ENCODE measurements at places on chromosomes 16 and 17. TPM values are rescaled to one million over a fixed set of nuclear protein-coding genes. Genes with fewer than 3 reads are reported as not detected.

FBXL16 gene
- total RNA-seq = not detected

HBA1 gene
- total RNA-seq = not detected

GRCh38 chr17:63550817-63551639, 751 bp downstream of the DCAF7 start:
- peak; percentile 53 for DNase-seq
- H3K36me3 ChIP-seq = peaks cover 5% of the 10 kb centered on the region
- H3K27me3 ChIP-seq = no peaks in the 10 kb centered on the region
- peaks cover 19% of the 10 kb centered on the region for H3K4me1 ChIP-seq

GRCh38 chr17:50328363-50329325, 17.3 kb upstream of the XYLT2 start:
- DNase-seq = no peak
- no peak overlapping the region for H3K27ac ChIP-seq
- no peak overlapping the region for H3K4me3 ChIP-seq
- H3K27me3 ChIP-seq = no peaks in the 10 kb centered on the region

DNA sequence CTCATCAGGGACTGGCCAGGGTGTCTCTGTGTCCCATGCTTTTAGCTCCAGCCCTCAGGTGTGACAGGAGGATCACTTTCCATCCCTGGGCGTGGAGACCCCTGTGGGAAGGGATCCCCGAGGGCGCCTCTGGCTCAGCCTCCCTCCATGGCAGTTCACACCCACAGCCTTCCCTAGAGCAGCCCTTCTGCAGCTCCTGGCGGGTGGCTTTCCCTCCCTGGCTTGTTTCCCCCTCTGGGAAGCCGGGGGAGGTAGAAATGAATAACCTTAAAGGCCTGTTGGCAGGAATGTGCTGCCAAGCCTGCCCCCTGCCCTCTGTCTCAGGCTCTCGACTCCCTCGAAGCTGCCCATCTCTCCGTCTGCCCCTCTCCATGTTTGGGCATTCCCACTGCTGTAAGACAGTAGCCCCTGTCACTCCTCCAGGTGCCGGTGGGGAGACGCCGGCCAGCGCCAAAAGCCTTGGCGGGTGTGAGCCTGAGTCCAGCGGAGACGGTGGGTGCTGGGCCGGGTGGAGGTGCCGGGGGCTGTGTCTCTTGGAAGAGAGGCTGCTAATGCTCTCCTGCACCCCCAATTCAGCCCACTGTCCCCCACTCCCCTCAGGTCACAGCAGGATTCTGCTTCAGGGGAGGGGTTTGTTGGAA, 2.1 kb upstream of the ATP2A1 start:
- H3K36me3 ChIP-seq = peaks cover 23% of the 10 kb centered on the region
- H3K27me3 ChIP-seq = no peaks in the 10 kb centered on the region
- no peak overlapping the region for H3K4me3 ChIP-seq

DNA sequence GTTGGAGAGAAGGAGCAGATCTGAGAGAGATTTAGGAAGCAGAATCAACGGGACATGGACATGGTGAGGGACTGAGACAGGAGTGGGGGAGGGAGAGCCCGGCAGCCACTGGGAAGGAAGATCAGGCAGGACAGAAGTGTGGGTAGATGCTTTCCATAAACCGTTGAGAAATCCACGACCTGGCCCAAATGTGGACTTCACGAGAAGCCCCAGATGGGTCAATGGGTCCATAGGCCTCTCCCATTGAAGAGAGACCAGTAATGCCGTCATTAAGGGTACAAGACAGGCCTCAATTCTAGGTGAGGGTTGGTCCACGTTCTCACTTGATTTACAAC, 530 bp upstream of the CCL22 start:
- H3K4me1 ChIP-seq = no peaks in the 10 kb centered on the region
- peaks cover 9% of the 10 kb centered on the region for H3K27me3 ChIP-seq
- H3K27ac ChIP-seq = no peak overlapping the region

PERCC1 gene
- not detected for total RNA-seq

DNA sequence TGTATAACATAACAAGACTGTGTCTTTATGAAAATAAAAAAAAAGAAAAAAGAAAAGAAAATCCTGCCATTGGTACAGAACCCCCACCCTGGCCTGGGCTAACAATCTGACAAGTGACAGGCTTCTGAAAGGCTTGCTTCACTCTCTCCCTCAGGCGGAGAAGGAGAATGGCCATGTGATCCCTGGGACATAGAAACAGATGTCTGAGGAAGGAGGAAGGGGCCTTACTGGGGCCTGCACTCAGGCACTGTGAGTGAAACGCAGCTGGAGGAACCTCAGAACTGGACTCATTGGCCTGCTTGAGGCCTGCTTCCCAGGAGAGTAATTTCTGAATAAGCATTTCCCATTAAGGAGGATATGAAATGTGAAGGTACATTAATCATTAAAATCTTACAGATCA, 17.5 kb downstream of the MAP3K14 start:
- peaks cover 9% of the 10 kb centered on the region for H3K36me3 ChIP-seq
- peaks cover 44% of the 10 kb centered on the region for H3K4me1 ChIP-seq
- no peak overlapping the region for H3K4me3 ChIP-seq
- no peaks in the 10 kb centered on the region for H3K27me3 ChIP-seq

- no peak overlapping the region for H3K4me3 ChIP-seq
- no peaks in the 10 kb centered on the region for H3K36me3 ChIP-seq
- DNase-seq = no peak
- peaks cover 4% of the 10 kb centered on the region for H3K4me1 ChIP-seq
- no peak overlapping the region for H3K27ac ChIP-seq
Measured at GRCh38 chr16:54645345-54645744, 285.3 kb upstream of the IRX5 start.

CRYBA1 gene
- total RNA-seq = not detected

DNA sequence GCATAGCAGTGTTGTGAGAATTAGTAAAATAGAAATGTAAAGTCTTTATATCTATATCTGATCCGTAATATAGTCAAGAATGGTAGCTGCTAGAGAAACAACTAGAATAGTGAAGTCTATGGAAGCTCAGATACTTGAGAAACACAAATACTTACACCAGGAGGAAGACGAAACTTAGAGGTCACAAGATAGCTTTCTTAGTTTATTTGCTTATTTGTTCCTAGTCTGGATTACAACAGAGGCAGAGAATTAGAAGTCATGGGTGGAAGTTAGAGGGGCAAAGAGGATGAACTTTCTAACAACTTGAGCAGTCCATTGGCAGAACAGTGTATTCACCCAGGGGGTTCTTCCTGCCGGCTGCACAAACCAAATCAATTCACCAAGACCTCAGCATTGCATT, 13.9 kb downstream of the GNGT2 start:
- H3K27ac ChIP-seq = no peak overlapping the region
- H3K36me3 ChIP-seq = no peaks in the 10 kb centered on the region
- no peaks in the 10 kb centered on the region for H3K27me3 ChIP-seq
- H3K4me3 ChIP-seq = no peak overlapping the region
- no peak for DNase-seq
- peaks cover 18% of the 10 kb centered on the region for H3K4me1 ChIP-seq

- H3K27ac ChIP-seq = no peak overlapping the region
- H3K4me3 ChIP-seq = no peak overlapping the region
- no peaks in the 10 kb centered on the region for H3K27me3 ChIP-seq
Measured at GRCh38 chr17:45168991-45169752, 7.5 kb downstream of the HEXIM2 start.

- no peak overlapping the region for H3K4me3 ChIP-seq
- no peak overlapping the region for H3K27ac ChIP-seq
- no peaks in the 10 kb centered on the region for H3K27me3 ChIP-seq
- DNase-seq = no peak
- H3K36me3 ChIP-seq = no peaks in the 10 kb centered on the region
Measured at GRCh38 chr16:53908731-53909130, 204.8 kb downstream of the FTO start.

- DNase-seq = peak; percentile 96
- peaks cover 34% of the 10 kb centered on the region for H3K4me1 ChIP-seq
- H3K36me3 ChIP-seq = peaks cover 49% of the 10 kb centered on the region
- no peak overlapping the region for H3K4me3 ChIP-seq
- no peaks in the 10 kb centered on the region for H3K27me3 ChIP-seq
Measured at GRCh38 chr17:2081564-2081963, 26.7 kb downstream of the HIC1 start.

DNA sequence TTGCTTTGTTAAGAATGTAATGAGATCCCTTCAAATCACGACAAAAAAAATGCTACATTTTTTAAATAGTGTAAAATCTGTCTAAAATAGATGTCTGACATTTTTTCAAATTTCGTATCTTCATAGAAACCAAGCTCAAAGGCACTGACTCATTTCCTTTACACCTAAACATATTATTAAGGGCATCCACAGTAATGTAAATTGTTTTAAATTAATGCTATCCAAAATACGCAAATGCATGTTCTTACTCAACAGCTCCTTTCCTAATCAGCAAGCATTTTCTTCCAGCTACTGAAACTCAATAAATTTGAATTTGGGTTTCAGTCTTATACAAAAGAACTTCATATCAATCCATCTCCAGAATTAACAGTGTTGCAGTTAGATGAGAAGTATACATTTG, 4.3 kb downstream of the C16orf87 start:
- DNase-seq = no peak
- peaks cover 28% of the 10 kb centered on the region for H3K4me1 ChIP-seq
- H3K27ac ChIP-seq = no peak overlapping the region
- H3K27me3 ChIP-seq = no peaks in the 10 kb centered on the region
- no peaks in the 10 kb centered on the region for H3K36me3 ChIP-seq

GRCh38 chr16:57904101-57904500, 66.8 kb downstream of the CNGB1 start:
- no peak for DNase-seq
- peaks cover 5% of the 10 kb centered on the region for H3K4me1 ChIP-seq
- H3K27me3 ChIP-seq = peaks cover 42% of the 10 kb centered on the region
- no peak overlapping the region for H3K27ac ChIP-seq

RHBDF2 gene
- total RNA-seq = 7.1 TPM

DNA sequence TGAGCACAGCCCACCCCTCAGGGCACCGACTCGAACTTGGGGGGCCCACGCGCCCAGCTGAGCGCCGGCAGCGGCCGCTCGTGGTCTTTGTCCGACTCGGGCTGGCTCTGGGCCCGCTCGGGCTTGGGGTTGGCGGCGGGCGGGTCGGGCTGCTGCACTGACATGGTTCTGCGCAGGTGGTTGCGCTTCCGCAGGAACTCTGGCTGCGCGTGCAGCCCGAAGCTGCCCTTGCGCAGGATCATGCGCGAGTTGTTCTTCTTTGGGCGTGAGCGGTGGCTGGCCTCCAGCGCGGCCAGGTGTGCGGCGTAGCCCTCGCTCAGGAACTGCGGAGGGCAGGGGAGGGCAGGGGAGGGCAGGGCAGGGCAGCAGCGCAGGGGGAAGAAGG, 11.1 kb downstream of the PIMREG start:
- H3K4me3 ChIP-seq = peak overlapping the region; percentile 55
- peak; percentile 95 for DNase-seq
- peaks cover 4% of the 10 kb centered on the region for H3K27me3 ChIP-seq
- peaks cover 16% of the 10 kb centered on the region for H3K4me1 ChIP-seq
- H3K27ac ChIP-seq = no peak overlapping the region

SEC14L5 gene
- total RNA-seq = 0.29 TPM

CMTM2 gene
- total RNA-seq = not detected

KRTAP4-3 gene
- total RNA-seq = not detected
